ENCODE measurements at places on chromosomes 4 and X.

GRCh38 chr4:174912919-174913543 lies 5.1 kb upstream of the ADAM29 start:
- no peak for DNase-seq

GRCh38 chr4:178322524-178323183 lies 880.4 kb upstream of the AGA start:
- no peak for DNase-seq

DNA sequence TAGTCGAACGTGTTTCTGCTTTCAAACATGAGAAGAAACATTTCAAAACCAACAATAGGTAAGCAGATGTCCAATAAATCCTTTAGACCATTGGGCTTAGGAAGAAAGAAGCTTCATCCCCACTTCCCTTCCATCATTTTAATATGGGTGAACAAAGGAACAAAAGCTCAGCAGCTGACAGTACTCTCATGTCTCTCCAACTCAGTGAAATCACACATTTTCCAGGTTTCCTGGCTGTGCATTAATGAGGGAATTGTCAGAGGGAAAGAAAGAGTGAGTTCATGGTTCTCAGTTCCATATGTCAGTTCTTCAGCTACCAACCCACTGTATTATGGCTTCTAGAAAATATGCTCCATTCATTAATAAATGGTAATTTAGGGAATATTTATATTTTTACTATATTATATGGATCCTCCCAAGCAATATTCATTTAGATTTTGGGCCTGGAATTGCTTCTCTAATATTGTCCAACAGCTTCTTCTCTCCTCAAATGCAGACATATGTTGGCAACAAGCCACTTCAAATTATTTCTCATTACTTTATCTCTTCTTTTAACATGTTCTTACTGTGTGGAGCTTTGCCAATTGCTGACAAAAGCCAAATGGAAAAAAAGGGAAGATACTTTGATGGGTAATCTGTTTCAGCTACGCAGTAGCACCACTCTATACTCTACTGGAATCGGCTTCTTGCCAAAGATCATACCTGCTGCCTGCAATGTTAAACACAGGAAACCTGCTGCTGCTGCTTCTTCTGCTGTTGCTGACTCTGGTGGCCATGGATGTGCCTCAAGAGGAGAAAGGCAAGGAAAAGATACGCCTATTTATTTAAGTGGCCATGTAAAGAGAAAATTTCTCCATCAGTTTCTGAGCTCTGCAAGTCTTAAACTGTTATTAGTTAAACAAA lies 1757.6 kb downstream of the ARAP2 start:
- DNase-seq: no peak

- DNase-seq: no peak
These were observed at the start of gene TRIM60 for GRCh38 chr4:165031436-165032211. Gene TRIM60, plus strand, starts transcription at chr4:165031999. Its CDS starts 8,074 bp downstream, at chr4:165040073.

- DNase-seq: no peak
These were observed 75.4 kb downstream of the FAT4 start for GRCh38 chr4:125390126-125390525.

DNA sequence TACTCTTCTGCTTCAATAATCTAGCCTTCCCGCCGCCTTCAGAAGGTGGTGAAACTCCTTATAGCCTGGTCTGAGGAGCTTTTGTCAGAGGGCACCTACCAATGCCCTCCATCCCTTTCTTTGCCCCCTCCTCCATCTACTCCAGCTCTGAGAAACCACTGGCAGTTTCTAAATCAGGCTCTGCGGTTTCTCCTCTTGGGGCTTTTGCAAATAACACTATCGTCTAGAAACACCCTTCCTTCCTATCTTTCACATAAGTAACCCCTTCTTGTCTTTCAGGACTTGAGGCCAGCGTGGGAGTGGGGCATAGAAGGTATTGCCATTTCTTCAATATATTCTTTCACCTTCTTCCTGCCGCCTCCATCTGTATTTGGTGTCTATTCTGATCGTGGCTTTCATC lies 1.2 kb upstream of the EFHC2 start:
- DNase-seq: no peak

GRCh38 chr4:94544811-94545210 lies 93.1 kb downstream of the PDLIM5 start:
- DNase-seq: no peak

DNA sequence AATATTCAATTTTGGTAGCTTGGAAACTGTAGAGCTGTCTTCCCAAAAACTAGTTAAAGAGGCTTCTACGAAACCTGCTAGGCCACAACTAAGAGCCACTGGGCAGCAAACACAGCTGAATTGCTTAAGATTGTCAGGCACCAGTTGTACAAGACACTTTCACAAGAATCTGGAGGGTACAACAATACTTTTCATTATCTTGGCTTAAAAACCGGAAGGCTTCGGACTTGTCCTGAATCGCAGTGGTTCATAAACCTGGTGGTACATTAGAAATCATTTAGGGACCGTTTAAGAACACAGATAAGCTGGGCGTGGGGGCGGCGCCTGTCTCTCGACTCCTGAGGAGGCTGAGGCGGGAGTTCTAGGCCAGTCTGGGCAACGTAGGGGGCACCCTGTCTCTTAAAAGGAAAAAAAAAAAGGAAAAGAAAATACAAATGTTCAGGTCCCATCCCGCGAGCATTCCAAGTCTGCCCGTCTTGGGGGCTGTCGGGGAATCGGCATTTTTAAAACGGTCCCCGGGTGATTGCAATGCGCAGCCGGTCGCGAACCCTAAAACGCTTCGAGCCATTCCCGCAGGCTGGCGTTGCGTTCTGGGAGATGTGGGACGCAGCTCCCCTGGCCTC lies 763 bp downstream of the PYURF start:
- peak; percentile 9 for DNase-seq

DNA sequence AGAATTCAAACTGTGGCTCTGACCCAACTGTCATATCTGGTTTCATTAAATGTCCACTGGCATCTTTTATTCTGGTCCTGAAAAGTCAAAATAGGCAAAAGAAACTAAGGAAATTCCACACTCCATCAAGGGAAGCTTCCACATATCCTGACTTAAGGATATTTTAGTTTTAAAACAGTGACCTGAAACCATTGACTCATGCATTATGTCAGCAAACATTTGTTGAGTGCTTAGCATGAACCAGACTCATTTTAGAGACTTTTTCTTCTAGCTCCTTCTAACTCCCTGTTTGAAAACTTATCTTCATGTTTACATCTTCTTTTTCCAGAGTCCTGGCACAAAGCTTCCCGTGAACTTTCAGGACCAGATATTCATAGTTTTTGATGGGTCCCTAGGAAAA lies 6.9 kb upstream of the CXCL1 start:
- DNase-seq: no peak

DNA sequence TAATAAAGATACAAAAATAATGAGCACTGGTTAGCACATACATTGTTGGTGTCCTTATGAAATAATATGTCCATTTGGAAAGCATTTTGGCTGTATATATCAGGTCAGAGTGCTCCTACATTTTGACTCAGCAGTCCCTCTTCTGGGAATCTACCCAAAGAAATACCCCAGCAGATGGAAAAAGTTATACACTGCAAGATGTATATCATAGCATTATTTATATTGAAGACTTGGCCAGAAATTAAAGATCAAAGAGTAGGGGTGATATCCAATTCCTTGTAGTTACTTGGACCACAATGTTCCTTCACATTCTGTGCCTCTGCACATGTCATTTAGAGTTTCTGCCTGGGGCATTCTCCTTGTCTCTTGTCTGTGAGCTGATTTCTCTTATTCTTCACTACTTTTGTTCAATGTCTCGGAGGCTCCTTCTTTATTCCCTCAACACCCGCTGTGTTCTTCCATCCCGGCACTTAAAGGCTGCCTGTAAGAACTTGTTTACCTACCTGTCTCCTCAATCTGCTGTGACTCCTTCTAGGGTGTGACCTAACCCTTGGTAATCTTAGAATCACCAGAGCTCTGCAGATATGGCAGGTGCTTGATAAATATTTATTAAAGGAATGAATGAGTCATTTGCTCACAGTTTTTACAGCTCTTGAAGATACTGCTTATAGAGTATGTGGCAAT lies 3.1 kb upstream of the TSPAN5 start:
- DNase-seq: no peak

- DNase-seq: no peak
These were observed 185.6 kb downstream of the ADAMTS3 start for GRCh38 chr4:72383439-72383838.

GRCh38 chrX:101677028-101677427 lies 17.4 kb upstream of the ARMCX2 start:
- no peak for DNase-seq

DNA sequence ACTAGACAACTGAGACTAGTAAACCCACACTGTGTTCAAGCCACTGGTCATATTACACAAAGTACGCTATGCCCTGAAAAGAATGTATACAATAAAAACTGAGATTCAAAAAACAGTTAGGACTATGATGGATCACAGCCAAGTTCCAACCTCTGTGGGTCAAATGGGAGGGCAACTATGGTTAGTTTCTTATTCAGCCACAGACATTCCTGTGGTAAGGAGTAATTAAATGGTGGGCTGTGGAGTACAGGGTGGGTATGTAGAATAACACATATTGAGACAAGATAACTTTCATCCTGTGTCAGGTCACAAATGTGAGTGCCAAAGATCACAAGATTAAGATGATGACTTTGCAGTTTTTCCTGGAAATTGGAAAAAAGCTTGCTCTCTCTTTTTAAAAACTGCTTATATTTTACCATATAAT lies 167.2 kb downstream of the NPNT start:
- no peak for DNase-seq

- DNase-seq: no peak
These were observed at the start of gene TRIM2 for GRCh38 chr4:153204247-153204671. Gene TRIM2, plus strand, starts transcription at chr4:153204443. Its CDS starts 88 bp downstream, at chr4:153204531.

DNA sequence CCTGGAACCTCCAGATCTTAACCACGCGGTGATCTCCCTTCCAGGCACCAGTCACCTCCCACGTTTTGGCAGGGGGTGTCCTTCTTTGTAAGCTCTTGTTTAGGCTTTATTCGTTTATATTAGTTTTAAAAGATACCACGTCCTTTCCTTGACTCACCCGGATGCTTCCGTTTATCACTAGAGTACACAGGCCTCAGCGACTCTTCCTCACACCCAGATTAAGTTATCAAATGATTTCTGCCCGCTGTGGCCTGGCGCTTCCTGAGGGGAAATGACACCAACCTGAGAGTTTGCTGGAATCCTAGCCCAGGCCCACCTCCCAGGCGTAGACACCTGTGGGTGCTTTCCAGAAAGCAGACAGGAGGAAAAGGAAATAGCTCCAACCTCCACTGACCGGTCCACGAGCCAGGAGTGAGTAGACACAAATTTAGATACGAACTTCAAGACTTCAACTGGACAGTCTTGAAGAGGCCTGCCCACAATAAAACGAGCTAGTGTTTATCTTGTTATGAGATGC lies 756 bp upstream of the ADAMTS3 start:
- no peak for DNase-seq

DNA sequence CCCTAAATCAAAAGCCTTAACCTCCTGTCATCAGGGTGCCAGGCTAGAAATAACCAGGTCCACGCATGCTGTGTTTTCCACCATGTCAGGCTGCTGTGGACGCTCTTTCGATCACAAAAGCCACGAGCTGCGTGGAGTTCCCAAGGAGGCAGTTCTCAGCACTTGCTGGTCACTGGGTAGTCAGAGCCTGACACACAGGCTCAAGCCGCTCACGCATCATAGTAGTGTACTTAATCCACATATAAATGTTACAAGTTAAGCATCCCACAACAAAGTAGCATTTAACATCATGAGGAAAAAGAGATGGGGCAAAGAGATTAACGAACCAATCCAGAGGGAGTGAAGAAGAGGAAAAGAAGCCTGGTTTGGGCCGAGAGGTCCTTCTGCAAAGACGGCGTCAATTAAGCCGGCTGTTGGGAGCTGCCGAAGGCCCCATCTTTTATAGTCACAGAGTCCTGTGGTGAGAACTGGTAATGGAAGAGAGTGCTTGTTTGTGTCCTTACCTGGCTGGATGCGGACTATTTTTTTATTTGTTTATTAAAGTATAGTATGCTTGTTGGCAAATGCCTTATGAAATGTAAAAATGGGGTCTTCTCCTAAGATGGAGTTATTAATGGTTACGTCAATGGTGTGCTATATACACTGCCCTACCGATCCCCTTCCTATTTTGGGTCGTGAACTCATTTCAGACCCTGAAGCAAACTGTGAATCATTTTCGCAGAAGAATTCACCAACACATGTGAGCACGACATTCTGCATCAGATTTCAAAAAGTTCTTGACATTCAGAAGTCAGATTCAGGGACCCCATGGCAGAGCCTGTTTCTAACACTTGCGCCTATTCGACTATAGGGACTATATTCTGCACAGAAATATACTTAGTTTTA lies 675 bp downstream of the PRIMPOL start:
- no peak for DNase-seq

DNA sequence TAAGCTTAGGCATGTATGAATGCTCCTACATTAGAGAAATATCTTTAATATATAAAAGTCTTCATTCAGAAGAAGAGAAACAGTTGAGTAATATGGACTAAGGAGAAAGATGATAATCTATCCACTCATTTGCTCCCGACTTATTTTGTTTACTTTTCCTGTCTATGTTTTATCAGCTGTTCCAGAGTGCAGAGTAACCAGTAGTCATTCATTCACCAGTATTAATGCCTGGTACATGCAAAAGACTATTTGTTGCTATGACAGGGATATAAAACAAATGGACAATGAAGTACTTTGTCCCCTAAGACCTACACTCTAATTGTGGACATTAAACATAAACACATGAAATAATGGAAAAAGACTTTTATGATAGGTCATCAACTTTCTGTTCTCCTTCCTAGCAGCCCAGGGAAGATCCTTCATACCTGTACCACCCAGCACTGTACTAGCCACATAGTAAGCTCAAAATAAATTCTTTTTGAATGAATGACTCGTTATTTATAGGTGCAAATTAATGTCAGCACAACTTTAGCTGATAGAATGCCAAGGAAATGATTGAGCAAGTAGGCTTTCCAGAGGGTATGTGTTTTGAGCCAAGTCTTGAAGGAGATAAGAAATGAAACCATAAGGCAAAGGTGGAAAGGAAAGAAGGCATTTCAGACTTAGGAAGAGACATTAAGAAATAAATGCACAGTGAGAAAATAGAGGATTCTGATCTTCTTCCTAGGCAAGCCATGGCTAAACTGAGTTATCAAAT lies 45.0 kb upstream of the IL13RA1 start:
- DNase-seq: no peak

DNA sequence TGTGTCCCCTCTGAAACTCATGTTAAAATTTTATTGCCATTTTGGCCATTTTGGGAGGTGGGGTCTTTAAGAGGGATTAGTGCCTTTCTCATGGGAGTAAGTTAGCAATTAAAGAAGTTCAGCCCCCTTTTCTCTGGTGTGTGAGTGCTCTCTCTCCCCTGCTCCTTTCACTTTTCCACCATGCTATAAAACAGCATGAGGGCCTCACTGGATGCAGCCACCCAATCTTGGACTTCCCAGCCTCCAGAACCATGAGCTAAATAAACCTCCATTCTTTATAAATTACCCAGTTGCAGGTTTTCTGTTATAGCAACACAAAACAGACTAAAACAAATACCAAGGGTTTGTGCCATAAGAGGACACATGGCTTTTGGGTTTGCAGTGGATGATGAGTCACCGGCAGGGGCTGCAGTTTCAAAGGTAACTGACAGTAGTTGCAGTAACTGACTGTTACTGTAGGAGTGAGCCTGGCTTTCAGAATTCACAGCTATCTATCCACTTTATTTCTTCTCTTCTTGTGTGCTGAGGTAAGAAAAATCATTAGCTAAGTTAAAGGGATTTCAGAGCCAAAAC lies 121.5 kb downstream of the PPEF1 start:
- DNase-seq: no peak

Data from germinal center (tissue), 1 donor.